ENCODE measurements at places on chromosomes 16 and 17.

DNA sequence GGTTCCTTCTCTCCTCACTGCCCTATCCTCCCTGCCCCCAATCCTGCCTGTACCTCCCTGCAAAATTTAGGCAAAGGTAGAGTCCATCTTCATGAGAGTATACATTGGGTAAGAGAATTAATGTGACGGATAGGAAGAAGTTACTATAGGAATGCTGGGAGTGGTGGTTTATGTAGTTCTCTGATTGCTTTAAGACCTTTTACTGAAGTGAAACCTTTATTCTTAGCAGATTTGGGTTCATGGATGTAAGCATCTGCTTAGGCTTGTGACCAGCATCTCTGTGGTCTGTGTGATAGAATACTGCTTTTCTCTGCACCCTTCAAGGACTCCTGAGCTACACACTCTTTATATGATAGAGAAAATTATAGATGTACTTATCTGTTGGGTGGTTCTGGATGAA, 127.3 kb downstream of the PRKCA start:
- DNase-seq: no peak

DNA sequence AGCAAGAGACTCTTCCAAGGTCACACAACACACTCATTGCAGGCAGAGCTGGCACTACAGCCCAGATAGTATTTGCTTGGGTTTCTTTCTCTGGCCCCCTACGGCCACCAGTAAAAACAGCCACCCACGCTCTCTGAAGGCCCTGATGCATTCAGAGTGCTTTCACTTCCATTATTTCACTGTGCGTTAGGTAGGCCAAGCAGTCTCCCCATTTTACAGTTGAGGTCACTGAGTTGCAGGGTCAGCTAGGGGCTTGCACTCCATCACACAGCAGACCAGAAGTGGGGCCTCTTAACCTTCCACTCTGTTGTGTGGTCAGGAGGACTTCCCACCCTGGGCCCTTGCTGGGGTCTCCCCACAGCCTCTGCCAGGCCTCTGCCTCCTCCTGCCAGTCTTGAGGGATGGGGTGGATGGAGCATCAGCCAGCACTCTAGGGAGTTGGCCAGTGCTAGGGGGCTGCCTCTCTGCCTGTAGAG, 2.5 kb downstream of the TBX21 start:
- DNase-seq: no peak

- no peak for DNase-seq
Observed at GRCh38 chr16:89330177-89330856, 112.8 kb downstream of the ZNF778 start.

DNA sequence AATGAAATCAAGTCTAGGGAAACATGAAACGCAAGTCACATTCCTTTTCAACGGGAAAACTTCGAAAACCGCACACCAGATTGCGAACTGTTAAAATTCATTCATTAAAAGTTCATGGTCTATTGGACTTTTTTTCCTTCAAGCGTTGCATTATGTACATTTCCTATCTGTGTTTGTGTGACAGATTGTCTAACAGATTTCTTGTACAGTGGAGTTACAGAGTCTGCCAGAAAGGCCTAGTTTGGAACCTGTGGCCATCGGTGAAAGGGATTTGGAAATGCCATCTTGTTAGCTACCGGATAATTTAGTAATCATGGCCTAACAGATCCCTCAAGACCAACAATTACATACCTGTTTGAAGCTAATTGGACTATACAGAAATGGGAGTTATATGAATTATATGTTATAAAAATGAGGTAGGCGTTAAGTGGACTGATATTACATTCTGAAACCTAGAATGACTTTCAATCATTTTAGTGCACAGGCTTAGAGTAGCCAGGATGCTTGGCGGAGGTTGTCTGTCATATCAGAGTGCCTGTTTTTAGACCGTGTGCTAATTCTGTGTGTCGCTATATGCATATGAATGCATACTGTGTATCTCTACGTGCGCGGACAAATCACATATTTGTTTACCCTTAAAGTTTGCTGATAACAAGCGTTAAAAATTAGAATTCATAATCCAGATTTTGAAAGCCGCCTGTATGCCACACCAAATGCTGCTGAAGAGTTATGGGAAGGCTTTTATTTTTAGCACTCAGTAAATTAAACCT, 885.4 kb upstream of the RBFOX1 start:
- no peak for DNase-seq

DNA sequence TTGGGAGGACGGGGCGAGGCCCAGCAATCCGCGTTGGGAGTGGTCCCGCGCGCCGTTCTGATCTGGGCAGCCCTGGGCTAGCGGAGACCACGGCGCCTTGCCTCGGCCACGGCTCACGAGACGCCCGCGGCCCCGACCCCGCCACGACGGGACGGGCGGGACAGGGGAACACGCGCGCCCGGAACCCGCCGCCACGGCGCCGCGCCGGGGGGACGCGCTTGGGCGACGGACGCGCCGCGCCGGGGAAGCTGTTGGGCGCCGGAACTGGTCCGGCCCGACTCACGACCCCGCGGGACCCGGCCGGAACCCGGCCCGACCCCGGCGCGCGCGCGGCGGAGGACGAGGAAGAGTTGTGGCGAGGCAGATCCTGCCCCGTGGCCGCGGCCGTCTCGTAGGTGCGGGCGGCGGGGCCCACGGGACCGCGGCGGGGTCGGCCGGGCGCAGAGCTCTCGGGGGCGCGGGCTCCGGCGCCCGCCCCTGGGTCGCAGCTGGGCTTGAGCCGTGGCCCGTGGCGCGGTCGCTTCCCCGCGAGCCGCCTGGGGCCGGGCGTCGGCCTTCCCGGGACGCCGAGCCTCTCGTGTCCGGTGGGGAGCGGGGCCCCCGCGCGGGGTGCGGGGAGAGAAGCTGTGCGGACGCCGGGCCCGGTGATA, at the start of gene ACSF3:
TSS of gene ACSF3 (plus strand) at position 251 of the 650 bp plus-strand sequence. CDS start 6,830 bp downstream, outside the sequence.
- DNase-seq: peak; percentile 61

- no peak for DNase-seq
Observed at GRCh38 chr16:11183035-11183812, 72.8 kb downstream of the SOCS1 start.

- DNase-seq: no peak
Observed at GRCh38 chr17:8713315-8713714, 31.3 kb downstream of the CCDC42 start.

- DNase-seq: no peak
Observed at GRCh38 chr17:82449131-82449882, 1.2 kb downstream of the CYBC1 start.

- no peak for DNase-seq
Observed at GRCh38 chr17:65536573-65537342, 24.7 kb downstream of the AXIN2 start.

- DNase-seq: no peak
Observed at GRCh38 chr16:82504836-82505235, 121.9 kb upstream of the CDH13 start.

GRCh38 chr17:17621254-17621653, 29.7 kb upstream of the PEMT start:
- no peak for DNase-seq

- peak; percentile 82 for DNase-seq
Observed at GRCh38 chr16:55297910-55298479, 26.0 kb upstream of the IRX6 start.

GRCh38 chr16:87995644-87996043, 44.4 kb downstream of the BANP start:
- DNase-seq: no peak

GRCh38 chr17:75505152-75505409, 10.3 kb downstream of the CASKIN2 start:
- DNase-seq: no peak

DNA sequence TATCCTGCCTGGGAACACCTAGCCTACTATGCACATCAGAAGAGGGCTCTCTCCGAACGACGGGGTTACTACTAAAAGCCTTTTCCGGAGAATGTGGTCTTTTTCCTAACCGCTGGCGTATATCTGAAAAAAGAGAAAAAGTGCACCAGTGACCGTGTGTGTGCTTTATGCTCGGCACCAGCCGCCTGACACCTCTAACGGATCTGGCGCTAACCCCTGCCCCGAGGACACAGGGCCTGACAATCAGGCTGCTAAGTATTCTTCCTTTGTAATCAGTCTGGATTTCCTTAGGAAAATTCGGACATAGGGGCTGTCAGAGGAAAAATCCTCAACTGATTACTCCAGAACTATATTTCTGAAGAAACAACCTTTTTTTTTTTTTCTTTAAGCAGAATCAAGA, 13.4 kb upstream of the ITGAE start:
- DNase-seq: no peak

- no peak for DNase-seq
Observed at GRCh38 chr16:56137269-56137668, 54.0 kb upstream of the GNAO1 start.

GRCh38 chr16:55955424-55955823, 80.3 kb upstream of the CES5A start:
- DNase-seq: no peak

DNA sequence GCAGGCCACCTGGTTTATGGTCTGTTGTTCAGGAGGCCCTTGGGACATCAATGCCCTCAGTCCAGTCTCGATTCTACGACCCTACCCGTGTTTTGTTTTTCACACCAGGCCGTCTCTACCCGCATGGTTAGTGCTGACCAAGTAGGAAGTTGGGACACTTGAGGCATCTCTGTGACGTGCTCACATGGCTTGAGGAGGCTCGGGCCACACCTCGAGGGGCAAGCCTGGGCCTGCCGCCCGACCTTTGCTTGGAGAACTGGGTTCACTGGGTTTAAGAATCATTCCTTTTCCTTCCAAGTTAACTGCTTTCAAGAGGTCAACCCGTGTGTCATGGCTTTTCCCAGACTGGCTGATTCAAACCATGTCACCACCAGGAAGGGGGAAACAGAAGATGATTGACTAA, 86.8 kb downstream of the CMIP start:
- DNase-seq: no peak

DNA sequence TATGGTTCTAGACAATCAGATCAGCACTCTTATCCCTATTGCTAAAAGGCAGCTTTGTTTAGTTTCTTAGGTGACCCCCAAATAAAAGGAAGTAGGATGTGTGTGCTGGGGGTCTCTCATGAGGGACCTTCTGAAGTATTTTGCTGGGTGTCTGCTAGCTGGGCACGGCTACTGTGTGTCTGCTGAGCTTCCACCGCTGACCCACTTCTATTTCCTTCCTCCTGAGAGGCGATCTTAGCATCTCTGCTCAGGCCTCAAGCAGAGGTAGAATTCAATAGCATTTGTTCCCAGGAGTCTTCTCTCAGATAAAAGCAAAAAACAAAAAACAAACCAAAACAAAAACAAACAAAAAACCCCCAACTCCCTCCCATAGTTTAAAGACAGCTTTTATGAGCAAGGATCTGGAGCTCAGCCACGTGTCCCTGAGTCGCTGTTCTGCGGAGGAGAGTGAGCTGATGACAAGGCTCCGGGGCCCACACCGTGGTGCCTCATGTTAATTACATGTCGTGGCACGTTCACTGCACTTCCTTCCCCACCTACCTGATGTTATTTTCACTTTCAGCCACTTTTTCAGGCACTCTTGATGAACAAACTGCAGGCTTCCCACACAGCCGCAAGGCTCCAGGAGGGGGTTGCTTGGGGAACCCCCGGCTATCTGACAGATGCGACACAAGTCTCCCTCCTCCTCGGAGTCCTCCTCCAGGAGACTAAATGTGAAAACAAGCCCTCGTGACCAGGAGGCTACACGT, 83.5 kb downstream of the MARCHF10 start:
- peak; percentile 25 for DNase-seq

DNA sequence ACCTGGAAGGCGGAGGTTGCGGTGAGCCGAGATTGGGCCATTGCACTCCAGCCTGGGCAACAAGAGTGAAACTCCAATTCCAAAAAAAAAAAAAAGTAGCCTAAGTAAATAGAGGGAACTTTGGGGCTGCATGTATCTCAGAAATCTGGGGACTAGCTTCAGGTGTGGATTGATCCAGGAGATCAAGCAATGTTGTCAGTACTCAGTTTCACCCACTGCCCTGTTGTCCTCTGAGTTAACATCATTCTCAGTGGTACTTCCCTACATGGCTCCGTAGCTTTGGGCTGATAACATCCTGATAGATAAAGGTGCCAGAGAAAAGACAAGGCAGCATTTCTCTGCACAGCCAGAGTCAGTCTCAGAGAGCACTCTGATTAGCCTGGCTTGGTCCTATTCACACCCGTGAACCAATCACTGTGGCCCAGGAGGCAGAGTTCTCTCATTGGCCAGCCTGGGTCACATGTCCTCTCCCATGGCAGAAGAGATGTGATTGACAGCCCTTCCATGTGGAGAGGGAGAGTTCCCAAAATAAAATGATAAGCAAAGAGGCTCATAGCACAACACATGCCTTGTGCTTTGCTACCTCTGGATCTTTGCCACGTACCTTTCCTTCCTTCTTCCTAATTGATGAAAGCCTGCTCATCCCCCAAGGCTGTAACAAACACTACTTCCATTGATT, 99.6 kb downstream of the ABCC1 start:
- DNase-seq: no peak

- no peak for DNase-seq
Observed at GRCh38 chr16:3728424-3729160, 11.3 kb upstream of the TRAP1 start.

GRCh38 chr16:17304106-17304490, 166.7 kb downstream of the XYLT1 start:
- no peak for DNase-seq

GRCh38 chr16:86885139-86885538, 306.8 kb downstream of the FOXL1 start:
- no peak for DNase-seq

GRCh38 chr16:1188432-1189189, 35.7 kb downstream of the CACNA1H start:
- DNase-seq: peak; percentile 19

DNA sequence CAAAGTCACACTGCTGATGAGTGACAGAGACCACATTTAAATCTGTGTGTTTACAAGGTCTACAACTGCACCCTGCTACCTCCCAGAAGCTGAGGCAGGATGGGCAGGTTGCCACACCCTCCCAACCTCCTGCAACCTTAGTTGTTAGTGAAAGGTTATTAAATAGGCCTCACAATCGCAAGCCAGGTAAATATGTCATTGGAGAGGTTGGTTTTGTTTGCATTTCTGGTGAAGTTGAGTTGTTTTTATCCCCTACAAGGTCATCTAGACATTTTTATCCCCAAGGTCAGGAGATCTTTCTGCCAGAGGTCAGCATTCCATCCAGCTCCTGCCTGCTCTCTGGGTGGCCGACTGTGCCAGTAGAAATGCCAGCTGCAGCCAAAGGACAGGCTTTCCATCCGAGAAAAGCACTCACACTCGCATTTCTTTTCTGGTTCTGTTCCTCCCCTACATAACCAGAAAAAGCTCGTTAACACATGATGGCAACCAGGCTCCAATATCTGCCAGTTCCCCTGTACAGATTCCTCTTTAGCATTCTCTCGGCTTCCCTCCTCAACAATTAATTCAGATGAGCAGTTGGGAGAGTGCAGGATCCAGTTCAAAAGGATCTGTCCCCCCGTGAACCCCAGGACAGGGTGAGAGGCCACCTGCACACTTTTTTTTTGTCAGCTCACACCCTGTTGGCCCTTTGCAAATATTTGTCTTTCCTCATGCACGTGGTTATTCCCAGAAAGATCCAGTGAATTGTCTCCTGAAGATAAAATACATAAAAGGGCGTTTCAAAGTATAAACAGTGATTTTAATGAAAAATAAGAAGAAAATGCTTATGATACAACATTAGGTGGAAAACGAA, 562.8 kb downstream of the MAF start:
- no peak for DNase-seq

DNA sequence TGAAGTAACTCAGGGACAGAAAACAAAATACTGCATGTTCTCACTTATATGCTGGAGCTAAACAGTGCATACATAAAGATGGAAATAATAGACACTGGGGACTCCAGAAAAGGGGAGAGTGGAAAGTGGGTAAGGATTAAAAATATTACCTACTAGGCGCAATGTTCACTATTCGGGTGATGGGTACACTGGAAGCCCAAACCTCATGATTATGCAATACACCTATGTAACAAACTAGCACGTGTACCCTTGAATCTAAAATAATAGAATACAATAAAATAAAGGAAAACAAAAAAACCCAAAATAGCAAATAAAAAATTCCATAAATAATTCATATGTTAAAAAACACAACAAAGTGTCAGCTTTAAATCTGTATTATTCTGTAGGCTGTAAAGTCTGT, 56.9 kb downstream of the MAP2K6 start:
- DNase-seq: no peak
